Activated naive CD8-positive, alpha-beta T cell treated with anti-CD3 and anti-CD28 coated beads for 36 hours (primary cell): ENCODE measurements at places on chromosomes 5 and 9.
A peak's percentile ranks its signal among the peaks of the same experiment; 100 is the strongest.

- no peak for DNase-seq
Measured at GRCh38 chr5:175252234-175252805, 191.7 kb downstream of the DRD1 start.

- DNase-seq, result no peak
Measured at GRCh38 chr5:126920291-126920690, 110.1 kb downstream of the MARCHF3 start.

DNA sequence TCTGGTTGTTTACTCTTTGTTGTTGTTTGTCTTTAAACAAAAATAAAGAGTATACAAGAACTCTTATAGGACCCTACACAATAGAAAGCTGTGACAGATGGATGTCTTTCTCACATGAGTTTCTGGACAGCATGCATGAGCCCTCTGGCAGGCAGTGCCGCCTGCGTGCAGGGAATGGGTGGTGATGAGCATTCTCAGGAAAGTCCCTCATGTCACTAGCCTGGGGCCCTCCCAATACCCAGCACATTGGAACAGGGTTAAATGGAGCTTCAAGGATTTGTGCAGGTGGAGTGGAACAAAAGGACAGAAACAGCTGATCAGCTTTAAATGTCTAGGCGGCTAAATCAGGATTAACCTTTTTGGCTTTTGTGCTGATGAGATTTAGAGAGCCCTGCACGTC is 181.0 kb upstream of the CD180 start:
- no peak for DNase-seq

GRCh38 chr9:127498298-127498697 is 47.0 kb downstream of the LRSAM1 start:
- no peak for DNase-seq

- DNase-seq, result no peak
Measured at GRCh38 chr5:147645197-147645596, 135.3 kb upstream of the DPYSL3 start.

GRCh38 chr9:10875752-10876151 is 262.9 kb upstream of the PTPRD start:
- no peak for DNase-seq

- DNase-seq, result peak; percentile 52
Measured at GRCh38 chr9:136808075-136808805, 492 bp downstream of the RABL6 start.

GRCh38 chr5:35430381-35431162 is 187.1 kb upstream of the SPEF2 start:
- DNase-seq, result no peak

DNA sequence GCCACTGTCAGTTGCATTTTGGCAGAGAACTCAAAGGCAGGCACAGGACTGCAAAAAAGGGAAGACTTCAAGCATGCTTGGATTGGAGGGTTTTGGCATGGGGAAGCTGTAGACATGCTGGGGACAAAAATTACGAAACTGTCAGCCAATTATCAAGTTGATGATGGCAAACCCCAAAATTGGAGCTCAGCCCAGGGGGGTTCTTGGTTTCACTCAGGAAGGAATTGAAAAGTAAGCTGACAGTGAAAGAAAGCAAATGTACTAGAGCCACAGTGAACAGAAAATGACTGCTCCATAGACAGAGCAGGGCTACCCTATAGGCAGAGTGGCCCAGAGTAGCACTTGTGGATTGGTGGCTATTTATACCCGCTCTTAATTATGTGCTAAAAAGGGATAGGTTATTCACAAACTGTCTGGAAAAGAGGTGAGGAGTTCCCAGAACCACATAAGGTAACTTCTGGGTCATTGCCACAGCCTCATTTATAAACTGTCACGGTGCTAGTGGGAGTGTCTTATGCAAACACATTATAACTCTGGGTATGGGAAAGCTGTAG is 14.6 kb upstream of the CFAP95 start:
- no peak for DNase-seq

DNA sequence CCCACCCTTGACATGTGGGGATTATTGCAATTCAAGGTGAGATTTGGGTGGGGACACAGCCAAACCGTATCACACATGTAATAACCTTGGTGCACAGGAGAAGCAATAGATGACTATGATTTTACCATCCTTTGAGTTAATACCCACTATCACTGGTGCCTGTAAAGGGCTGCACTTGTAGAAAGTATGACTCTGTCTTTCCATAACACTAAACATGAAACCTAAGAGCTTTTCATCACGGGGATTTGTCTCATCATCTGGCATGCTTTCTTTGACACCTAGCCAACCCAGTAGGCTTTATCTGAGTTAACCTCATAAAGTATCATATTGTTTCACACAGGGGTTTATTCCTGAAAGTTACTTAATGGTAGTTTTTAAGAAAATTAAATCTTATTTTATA is 188.9 kb upstream of the TNC start:
- DNase-seq, result no peak

GRCh38 chr9:98905015-98905414 is 38.7 kb upstream of the COL15A1 start:
- DNase-seq, result no peak

GRCh38 chr9:124333203-124333579 is 75.4 kb downstream of the NEK6 start:
- DNase-seq, result no peak

DNA sequence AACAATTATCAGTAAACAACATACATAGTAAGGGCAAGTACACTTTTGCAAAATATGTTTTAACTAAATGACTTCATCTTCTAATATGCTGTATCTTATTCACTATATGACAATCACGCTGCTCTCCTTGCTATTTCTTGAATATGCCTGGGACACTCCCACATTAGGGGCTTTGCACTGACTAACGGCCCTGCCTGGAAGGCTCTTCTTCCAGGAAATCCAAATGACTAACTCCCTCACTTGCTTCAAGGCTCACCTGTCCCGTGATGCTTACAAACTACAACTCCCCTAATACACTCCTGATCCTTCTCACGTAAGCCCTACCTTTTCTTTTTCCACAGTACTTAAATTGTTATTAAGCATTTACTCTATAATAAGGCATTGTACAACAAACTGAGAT is 10.6 kb downstream of the ERP44 start:
- DNase-seq, result no peak

DNA sequence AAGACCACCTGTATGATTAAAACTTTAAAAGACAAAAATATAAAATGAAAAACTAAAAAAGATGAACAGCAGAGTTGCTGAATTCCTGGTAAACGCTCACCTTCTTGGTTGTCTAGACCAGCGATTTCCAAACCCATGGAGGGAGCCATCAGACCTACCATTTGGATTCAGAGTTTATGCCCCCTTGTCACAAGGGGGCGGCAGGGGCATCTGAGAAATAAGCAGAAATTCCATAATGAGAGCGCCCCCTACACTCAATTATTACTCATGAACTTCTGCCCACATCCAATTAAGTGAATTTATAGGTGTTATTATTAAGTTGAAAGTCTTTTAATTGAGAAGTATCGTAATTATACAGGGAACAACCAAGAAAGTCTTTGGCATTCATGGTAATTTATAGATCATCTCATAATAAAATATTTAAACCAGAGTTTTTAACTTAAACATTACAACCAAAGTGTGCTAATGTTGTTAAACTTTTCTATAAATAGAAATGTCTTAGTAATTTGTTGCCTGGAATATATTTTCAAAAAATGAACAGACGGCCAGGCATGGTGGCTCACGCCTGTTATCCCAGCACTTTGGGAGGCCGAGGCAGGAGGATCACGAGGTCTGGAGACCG is 35.2 kb upstream of the SPATA31C2 start:
- DNase-seq, result peak; percentile 50

- DNase-seq, result no peak
Measured at GRCh38 chr9:86534572-86535258, 180.5 kb upstream of the TUT7 start.

DNA sequence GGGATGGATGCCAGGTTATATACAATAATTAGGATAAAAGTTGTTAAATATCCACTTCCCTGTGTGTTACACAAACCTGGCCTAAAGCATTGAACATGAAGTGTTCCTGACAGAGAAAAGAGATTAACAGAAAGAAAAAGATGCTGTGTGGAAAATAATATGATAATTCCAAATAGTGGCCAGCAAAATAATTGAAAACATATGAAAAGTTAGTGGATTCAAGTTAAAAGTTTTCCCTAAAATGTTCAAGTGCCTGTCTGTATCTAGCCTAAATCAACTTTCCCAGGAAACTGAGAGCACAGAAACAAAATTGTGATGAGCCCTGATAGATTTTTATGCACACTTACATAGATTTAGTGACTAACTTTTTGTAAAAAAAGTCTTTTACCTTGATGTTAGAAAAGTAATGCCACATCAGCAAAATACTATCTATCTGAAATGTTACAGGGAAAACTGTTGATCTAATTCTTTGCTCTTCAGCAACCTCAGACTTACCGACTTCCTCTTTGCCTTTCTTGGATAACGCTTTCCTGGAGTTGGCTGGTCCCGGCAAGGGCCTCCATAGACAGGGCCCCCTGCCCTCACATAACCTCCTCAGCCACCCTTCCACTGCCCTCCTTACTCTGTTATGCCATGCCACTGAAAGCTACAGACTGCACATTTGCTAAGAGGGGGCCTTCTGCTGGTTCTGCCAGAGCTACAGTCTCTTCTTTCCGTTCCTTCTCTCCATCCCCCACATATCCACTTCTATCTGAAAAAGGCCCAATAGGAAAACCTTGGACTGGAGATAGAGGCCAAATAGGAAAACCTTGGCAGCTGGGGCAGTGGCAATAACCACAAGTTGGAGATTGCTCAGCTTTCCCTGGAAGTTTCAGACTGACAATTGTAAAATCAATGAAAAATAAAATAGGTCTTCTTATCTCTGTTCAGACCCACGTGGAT is 44.4 kb downstream of the ZNF474 start:
- no peak for DNase-seq
